ENCODE measurements at places on chromosomes 5 and 9. TPM values are rescaled to one million over a fixed set of nuclear protein-coding genes. Genes with fewer than 3 reads are reported as not detected.

GRCh38 chr9:94899464-94900221 is 173.1 kb downstream of the AOPEP start:
- no peaks in the 10 kb centered on the region for H3K27me3 ChIP-seq
- no peaks in the 10 kb centered on the region for H3K36me3 ChIP-seq
- no peak overlapping the region for H3K4me3 ChIP-seq
- H3K27ac ChIP-seq, result peak overlapping the region; percentile 74
- H3K4me1 ChIP-seq, result peaks cover 21% of the 10 kb centered on the region
- DNase-seq, result no peak

DNA sequence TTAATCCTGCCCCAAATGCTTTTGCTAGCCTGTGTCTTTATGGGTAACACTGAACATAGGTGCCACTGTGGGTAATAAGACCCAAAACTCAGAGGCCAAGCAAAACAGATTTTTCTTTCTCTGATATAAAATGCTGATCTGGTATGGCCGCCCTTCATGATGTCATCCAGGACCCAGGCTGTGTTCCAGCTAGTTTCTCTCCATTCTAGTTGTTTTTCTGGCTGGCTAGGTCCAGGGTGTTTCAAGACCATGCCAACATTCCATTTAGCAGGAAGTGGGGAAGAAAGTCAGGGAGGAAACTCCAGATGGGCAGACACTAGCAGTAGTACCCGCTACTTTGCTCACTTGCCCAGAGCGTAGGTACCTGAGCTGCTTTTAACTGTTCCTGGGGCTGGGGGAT is 183.9 kb upstream of the OTULINL start:
- no peak for DNase-seq
- no peak overlapping the region for H3K4me3 ChIP-seq
- peaks cover 27% of the 10 kb centered on the region for H3K4me1 ChIP-seq
- H3K27me3 ChIP-seq, result no peaks in the 10 kb centered on the region
- peaks cover 57% of the 10 kb centered on the region for H3K36me3 ChIP-seq

- DNase-seq, result no peak
- peaks cover 5% of the 10 kb centered on the region for H3K4me1 ChIP-seq
- no peaks in the 10 kb centered on the region for H3K36me3 ChIP-seq
- no peak overlapping the region for H3K27ac ChIP-seq
- H3K4me3 ChIP-seq, result no peak overlapping the region
Measured at GRCh38 chr5:133425222-133425621, 187.1 kb downstream of the FSTL4 start.

The LRRC19 gene
- total RNA-seq, result not detected

- H3K4me1 ChIP-seq, result peaks cover 82% of the 10 kb centered on the region
- peak overlapping the region; percentile 91 for H3K27ac ChIP-seq
- no peak overlapping the region for H3K4me3 ChIP-seq
- DNase-seq, result no peak
- no peaks in the 10 kb centered on the region for H3K27me3 ChIP-seq
Measured at GRCh38 chr5:139414581-139415130, 10.8 kb upstream of the SPATA24 start.

The SPINK13 gene
- not detected for total RNA-seq
